ENCODE measurements at places on chromosomes 2 and 18. TPM values are rescaled to one million over a fixed set of nuclear protein-coding genes. Genes with fewer than 3 reads are reported as not detected.
A peak's percentile ranks its signal among the peaks of the same experiment; 100 is the strongest.

UGT1A4 gene
- not detected for total RNA-seq

STAT4 gene
- 8.4 TPM for total RNA-seq

DNA sequence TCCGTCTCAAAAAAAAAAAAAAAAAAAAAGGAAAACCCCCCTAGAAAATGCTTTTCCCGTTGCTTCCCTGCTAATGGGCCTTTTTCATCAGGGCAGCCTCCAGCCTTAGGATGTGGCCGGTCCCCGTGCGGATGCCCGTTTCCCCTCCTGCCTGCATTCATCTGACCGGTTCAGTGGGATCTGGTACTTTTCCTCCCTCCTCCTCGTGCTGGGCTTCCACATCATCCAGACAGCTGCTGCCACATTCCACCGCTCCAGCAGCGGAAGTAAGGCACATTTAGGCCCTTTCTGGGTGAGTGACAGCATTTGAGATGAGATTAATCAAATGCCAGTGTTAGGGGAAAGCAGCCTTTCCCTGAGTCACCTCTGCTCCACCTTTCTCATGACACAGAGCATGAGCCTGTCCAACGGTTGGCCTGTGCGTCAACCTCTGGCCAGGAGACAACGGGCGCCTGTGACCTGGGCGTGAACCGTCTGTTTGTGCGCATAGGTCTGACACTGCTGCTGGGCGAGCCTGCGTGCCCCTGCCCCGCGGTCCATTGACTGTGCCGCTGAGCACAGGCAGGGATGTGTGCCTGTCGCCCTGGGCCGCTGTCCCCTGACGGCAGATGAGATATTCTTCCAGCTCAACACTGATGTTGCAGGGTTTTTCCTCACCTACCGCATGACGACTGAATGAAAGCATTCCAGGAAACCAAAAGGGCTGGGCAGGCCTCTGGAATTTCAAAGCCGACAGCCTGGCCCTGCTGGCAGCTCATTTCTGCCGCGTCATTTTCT lies 174.0 kb downstream of the TGIF1 start:
- peak; percentile 87 for DNase-seq
- peaks cover 16% of the 10 kb centered on the region for H3K4me1 ChIP-seq

MC5R gene
- total RNA-seq, result 0.54 TPM

All from endodermal cell (in vitro differentiated cells).